ENCODE measurements at places on chromosomes 7 and 10.

DNA sequence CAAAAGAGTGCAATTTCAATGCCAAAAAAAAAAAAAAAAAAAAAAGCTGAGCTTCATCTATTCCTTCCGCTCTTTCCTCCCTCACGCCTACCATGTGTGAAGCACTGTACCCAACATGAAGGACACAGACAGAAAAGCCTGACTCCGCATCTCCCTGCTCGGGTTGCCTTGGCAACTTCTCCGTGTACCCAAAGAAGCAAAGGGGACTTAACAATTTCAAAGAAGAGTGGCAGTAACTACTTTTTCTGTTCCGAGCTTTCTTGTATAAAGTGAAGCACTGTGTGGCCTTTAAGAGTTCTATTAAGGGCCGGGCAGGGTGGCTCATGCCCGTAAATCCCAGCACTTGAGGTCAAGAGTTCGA lies 177.7 kb downstream of the PRKCQ start:
- no peak for DNase-seq

- DNase-seq = no peak
These were observed 25.6 kb downstream of the YKT6 start for GRCh38 chr7:44226396-44226753.

DNA sequence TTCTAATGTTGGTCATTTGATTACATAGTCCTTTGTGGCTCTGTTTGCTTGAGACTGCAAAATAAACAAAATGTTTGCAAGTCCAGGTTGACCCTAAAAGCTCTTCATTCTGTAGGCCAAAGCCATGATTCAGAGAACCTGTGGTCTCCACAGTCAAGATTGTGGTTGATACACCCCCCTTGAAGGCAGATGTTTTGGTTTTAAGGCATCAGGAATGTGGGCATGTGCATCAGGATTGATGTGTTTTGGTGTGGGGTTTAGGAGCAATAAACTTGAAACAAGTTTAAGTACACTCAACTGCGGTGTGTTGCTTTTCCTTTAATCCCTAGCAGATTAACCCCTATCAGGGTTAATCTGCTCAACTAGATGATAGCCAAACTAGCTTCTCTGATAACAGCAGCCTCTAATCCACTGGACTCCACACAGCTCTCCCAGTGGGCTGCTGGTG lies 379.1 kb upstream of the GALNT17 start:
- no peak for DNase-seq

DNA sequence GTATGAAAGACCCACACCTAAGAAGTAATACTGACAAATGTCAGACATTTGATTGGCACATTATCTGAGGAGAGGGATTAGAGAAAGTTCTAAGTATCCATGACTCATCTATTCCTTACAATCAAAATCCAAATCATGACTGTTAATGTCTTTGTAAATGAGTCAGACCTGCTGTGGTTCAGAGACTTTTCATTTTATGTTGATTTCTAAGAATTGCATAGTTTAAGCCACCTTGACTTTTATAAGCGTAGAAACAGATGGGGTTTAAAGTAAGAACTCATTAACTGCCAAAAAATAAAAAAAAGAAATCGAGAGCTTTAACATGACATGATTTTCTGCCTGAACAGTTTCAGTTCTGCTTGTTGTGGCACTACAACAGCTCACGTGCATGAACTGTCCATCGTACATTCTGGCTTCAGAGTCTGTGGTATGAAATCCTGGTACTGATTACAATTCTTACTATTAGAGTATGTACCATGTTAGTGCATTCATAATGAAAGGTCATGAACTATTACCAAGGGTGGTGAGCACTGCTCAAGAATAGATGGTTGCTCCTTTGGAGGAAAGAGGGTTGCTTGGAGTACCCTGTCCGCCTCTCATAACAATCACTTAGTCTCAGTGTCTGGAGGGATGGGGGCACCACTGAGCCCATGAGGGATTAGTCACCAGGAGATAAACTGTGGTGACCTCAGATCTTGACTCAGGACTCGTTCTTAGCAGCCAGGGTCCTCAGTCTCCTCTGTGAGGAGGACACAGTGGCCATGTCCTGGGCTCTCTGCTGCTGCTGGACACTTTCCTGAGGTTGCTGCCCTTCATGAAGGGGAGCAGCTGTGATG lies 42.2 kb downstream of the ACSM6 start:
- peak; percentile 34 for DNase-seq

DNA sequence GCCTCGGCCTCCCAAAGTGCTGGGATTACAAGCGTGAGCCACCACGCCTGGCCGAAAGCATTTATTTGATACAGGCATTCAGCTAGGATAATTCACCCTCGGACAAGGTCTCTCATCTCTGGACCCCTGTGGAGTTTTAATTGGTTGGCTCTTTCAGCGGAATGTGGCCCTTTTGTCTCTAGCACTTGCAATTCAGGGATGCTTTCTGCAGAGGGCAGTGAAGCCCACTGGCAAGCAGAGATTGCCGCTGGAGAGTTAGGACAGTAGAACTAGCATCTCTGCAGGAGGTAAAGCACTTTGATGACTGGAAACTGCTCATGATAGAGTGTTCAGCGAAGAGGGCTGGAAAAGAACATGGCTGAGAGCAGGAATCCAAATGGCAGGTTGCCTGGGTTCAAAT lies 62.0 kb downstream of the SUFU start:
- DNase-seq = no peak

DNA sequence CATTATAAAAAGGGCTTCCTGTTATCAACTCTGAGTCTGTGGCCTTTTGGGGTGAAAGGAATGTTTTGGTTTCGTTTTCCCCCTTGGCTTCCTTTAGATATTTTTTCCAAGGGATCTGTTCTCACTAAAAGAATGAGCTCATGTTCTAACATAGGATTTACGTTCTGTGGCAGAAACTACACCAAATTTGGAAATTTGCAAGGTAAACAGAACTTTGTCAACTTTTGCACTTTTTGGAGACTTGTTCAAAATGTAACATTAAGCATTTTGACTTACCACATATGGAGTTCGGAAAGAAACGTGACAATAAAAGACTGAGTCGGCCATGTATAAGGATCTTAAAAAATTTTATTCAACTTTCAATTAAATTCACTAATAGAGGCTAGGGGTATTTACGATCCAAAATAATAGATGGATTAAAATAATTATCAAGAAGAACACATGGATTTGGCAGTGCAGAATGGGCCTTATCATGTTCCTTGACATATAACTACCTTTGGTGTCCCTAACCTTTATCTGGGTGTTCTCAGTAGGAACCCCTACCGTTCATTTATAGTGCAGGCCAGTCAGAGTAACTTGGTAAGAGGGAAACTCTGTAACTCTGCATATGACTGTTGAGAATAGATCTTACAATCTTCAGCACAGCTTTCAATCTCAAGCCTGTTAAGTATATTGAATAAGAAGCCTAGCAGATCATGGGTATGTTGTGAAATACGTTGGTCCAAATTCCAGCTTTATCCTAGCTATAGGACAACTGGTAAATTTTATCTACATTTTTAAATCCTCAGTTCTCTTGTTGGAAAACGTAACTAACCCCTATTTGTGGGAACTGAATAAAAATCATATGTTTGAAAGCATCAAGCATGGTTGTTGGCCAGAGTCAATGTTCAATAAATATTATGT lies 11.8 kb downstream of the CPED1 start:
- peak; percentile 70 for DNase-seq

- DNase-seq = no peak
These were observed 154.8 kb upstream of the TMEM196 start for GRCh38 chr7:19928247-19928646.

DNA sequence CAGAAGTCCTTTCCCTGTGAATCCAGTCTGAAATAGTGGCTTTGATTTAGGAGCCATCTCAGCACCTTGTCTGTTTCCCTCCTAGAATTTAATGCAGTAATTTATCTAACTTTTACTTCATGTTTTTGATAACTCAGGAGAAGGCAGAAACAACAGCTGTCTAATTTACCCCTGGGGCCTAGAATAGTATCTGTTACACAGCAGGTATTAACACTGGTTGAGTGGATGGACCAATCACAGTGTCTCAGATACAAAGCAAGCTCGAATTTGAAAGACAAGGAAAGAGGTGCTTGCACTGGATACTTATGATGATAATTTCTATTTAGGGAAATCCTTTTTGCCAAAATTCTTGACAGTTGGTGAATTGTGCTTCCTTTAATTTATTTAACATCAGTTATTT lies 23.4 kb downstream of the CHRM2 start:
- no peak for DNase-seq

All from inflammatory macrophage treated with lipopolysaccharide for 4 hours (primary cell).